ENCODE measurements at places on chromosomes 12 and 14. TPM values are rescaled to one million over a fixed set of nuclear protein-coding genes. Genes with fewer than 3 reads are reported as not detected.
A peak's percentile ranks its signal among the peaks of the same experiment; 100 is the strongest.

DNA sequence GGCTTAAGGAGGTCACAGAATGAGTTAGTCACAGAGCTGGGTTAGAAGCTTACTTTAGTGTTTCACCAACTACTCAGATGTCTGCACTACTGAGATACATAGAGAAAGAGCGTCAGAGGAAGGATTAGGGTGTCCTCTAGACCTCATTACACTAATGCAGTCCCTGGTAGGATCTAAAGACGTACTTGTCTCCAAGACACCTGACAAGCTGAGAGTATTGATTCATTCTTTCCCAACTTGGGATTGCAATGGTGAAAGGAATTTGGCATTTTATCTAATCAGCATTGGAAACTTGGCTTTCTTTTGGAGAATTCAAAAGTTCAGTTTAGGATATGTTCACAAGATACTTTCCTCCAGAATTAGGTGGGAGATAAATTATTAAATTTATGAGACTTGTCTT lies 402.1 kb downstream of the ZFP36L1 start:
- no peaks in the 10 kb centered on the region for H3K27me3 ChIP-seq
- no peak for DNase-seq
- no peak overlapping the region for H3K27ac ChIP-seq

DNA sequence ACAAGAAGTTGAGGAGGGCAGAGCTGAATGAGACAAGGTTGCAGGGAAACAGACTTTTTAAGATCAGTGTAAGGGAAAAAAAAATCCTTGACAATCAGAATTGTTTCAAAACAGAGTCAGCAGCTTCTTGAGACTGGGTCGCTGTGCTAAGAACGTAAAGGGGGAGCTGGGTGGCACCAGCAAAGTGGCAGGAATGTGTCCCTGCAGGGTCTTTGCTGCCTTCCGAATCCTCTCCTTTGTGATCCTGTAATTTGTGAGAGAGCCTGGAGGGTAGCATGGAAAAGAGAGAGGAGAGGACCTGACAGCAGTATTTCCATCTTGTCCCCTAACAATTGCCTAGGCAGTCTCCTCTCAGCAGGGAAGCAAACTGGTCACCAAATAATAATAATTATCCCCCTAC lies 472.8 kb downstream of the RGS6 start:
- H3K27me3 ChIP-seq = no peaks in the 10 kb centered on the region
- DNase-seq = no peak
- no peak overlapping the region for H3K27ac ChIP-seq
- no peaks in the 10 kb centered on the region for H3K36me3 ChIP-seq
- H3K4me1 ChIP-seq = peaks cover 7% of the 10 kb centered on the region
- no peak overlapping the region for H3K4me3 ChIP-seq

SLC17A8 gene
- not detected for total RNA-seq

DNA sequence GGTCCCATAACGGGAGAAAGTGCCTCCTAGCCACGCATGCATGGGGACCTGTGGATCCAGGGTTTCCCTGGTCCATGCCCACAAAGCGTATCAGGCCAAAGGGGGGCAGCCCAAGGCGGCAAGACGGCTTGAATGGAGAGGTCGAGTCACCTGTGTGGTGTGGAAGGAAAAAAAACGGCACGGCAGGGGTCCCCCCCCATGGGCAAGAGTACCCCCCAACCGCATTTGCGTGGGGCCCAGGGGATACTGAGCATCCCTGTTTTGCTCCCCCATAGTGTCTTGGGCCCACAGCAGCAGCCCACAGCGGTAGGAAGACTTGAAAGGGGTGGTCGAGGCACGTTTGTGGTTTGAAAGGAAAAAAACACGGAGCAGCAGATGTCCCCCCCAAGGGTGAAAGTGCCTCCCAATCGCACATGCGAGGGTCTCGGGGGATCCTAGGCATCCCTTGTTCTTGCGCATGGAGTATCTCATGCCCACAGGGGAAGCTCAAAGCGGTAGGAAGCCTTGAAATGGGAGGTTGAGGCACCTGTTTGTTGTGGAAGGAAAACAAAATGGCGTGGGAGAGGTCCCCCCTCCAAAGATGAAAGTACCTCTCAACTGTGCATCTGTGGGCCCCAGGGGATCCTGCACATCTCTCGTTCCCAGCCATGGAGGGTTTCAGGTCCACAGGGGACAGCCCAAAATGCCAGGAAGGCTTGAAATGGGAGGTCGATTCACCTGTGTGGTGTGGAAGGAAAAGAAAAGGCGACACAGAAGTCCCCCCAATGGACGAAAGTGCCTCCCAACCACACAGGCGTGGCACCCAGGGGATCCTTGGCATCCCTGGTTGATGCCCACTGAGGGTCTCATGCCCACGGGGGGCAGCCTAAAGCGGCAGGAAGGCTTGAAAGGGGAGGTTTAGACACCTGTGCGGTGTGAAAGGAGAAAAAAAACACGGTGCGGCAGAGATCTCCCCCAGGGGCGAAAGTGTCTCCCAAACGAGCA lies 577.5 kb downstream of the ALG10 start:
- no peak overlapping the region for H3K27ac ChIP-seq
- no peaks in the 10 kb centered on the region for H3K4me1 ChIP-seq
- DNase-seq = no peak

DNA sequence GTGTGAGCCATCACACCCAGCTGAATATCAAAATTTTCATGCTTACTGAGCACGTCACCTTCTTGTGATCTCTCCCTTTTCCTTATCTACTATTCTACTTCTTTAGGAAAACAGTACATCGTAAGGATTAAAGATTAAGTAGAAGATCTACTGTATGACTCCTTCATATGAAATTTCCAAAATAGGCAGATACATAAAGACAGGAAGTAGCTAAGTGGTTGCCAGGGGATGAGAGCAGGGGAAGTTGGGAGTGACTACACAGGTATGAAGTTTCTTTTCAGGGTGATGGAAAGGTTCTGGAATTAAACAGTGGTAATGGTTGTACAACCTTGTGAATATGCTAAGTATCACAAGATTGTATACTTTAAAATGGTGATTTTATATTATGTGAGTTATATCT lies 36.5 kb upstream of the CERS5 start:
- no peak overlapping the region for H3K4me3 ChIP-seq
- no peaks in the 10 kb centered on the region for H3K4me1 ChIP-seq
- DNase-seq = no peak
- H3K27me3 ChIP-seq = no peaks in the 10 kb centered on the region
- H3K36me3 ChIP-seq = peaks cover 3% of the 10 kb centered on the region

DNA sequence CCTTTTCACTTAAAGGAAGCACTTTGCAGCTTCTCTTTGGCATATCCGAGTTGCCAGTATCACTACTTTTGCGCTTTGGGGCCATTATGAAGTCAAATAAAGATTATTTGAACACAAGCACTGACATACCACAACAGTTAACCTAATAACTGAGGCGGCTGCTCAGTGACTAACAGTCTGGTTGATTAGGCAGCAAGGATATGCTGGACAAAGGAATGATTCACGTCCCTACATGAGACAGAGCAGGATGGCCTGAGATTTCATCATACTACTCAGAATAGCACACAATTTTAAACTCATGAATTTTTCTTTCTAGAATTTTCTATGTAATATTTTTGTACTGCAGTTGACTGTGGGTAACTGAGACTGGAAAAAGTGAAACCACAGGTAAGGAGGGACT lies 56.9 kb upstream of the E2F7 start:
- no peak for DNase-seq
- no peaks in the 10 kb centered on the region for H3K27me3 ChIP-seq
- no peak overlapping the region for H3K27ac ChIP-seq
- no peaks in the 10 kb centered on the region for H3K36me3 ChIP-seq
- peaks cover 6% of the 10 kb centered on the region for H3K4me1 ChIP-seq

- no peak for DNase-seq
- H3K4me1 ChIP-seq = peaks cover 3% of the 10 kb centered on the region
Measured at GRCh38 chr12:132356691-132357622, 27.6 kb upstream of the GALNT9 start.

- H3K27me3 ChIP-seq = no peaks in the 10 kb centered on the region
- H3K4me1 ChIP-seq = no peaks in the 10 kb centered on the region
- no peak overlapping the region for H3K27ac ChIP-seq
- no peak overlapping the region for H3K4me3 ChIP-seq
Measured at GRCh38 chr12:57330992-57331391, 80.0 kb upstream of the STAC3 start.

DNA sequence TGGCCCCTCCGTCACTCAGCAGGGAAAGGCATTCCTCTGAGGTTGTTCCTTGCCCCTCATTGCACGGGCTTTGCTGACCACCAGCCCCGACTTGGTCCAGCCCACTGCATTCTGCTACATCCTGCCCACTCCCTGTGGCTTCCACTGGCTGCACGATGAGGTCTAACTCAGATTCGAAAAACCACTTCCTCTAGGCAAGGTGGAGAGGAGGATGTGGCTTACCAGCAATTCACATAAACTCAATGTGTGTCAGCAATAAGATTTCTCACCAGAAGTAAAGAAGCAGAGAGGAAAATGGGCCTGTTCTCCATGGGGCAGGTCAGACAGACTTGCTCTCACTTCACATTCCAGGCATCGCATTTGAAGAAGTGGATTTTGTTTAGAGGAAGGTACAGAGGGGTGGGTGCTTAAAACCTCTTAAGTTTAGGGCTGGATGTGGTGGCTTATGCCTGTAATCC lies 14.7 kb downstream of the GPR68 start:
- H3K36me3 ChIP-seq = peaks cover 5% of the 10 kb centered on the region
- no peak overlapping the region for H3K4me3 ChIP-seq
- no peaks in the 10 kb centered on the region for H3K4me1 ChIP-seq
- H3K27ac ChIP-seq = no peak overlapping the region
- no peak for DNase-seq

- no peak overlapping the region for H3K27ac ChIP-seq
- H3K4me3 ChIP-seq = no peak overlapping the region
- H3K4me1 ChIP-seq = peaks cover 34% of the 10 kb centered on the region
- H3K27me3 ChIP-seq = no peaks in the 10 kb centered on the region
Measured at GRCh38 chr12:3598896-3599860, 108.2 kb downstream of the PRMT8 start.

SLC24A4 gene
- 0.26 TPM for total RNA-seq

- H3K27ac ChIP-seq = no peak overlapping the region
- no peak for DNase-seq
- no peak overlapping the region for H3K4me3 ChIP-seq
- H3K4me1 ChIP-seq = no peaks in the 10 kb centered on the region
Measured at GRCh38 chr14:43687921-43688320, 819.2 kb downstream of the FSCB start.

DNA sequence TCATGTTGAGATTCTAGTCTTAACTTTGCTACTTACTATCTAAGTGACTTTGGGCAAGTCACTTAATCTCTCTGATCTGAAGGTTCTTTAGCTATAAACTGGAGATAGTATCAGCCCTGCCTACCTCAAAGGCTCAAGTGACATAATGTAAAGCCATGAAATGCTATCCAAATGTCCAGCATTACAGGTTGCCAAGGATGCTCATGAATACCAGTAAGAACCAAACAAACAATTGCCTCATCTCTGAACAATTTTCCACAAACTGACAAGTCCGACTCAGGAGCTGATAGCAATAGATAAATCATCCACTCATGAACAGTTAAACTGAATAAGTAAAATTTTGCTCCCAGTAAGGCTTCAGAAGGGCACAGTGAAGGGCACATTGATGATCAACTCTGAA lies 51.5 kb downstream of the LMNTD1 start:
- no peak overlapping the region for H3K27ac ChIP-seq
- peaks cover 1% of the 10 kb centered on the region for H3K4me1 ChIP-seq
- H3K27me3 ChIP-seq = no peaks in the 10 kb centered on the region

RNASE7 gene
- total RNA-seq = not detected

A2ML1 gene
- total RNA-seq = not detected

GLTP gene
- total RNA-seq = 32.0 TPM

GPRC5D gene
- not detected for total RNA-seq

GRCh38 chr12:90987101-90987500 lies 17.7 kb downstream of the EPYC start:
- H3K27ac ChIP-seq = no peak overlapping the region
- DNase-seq = no peak
- no peaks in the 10 kb centered on the region for H3K27me3 ChIP-seq
- peaks cover 7% of the 10 kb centered on the region for H3K36me3 ChIP-seq
- no peak overlapping the region for H3K4me3 ChIP-seq
- H3K4me1 ChIP-seq = no peaks in the 10 kb centered on the region

BICDL1 gene
- 5.2 TPM for total RNA-seq

CFAP54 gene
- total RNA-seq = 3.1 TPM

DNA sequence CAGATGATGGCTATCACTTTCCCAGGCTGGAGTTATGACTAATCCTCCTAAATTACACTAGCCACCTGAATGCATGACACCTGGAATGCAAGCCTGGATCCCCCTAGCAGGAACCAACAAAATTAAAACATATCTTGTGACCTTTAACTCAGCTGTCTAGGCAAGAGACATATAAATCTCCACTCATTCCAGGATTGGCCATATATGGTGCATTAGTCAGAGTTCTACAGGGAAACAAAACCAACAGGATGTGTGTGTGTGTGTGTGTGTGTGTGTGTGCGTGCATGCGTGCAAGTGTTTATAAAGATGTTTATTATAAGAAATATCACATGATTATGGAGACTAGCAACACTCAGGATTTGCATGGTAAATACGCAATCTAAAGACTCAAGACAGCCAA lies 212.8 kb downstream of the KIF21A start:
- no peak overlapping the region for H3K4me3 ChIP-seq
- H3K27ac ChIP-seq = no peak overlapping the region
- peaks cover 10% of the 10 kb centered on the region for H3K4me1 ChIP-seq
- DNase-seq = no peak

GRCh38 chr12:8057839-8058238 lies 8.3 kb downstream of the C3AR1 start:
- no peaks in the 10 kb centered on the region for H3K36me3 ChIP-seq
- no peak for DNase-seq
- H3K4me1 ChIP-seq = peaks cover 10% of the 10 kb centered on the region
- H3K27ac ChIP-seq = no peak overlapping the region

GUCY2C gene
- total RNA-seq = not detected

DNA sequence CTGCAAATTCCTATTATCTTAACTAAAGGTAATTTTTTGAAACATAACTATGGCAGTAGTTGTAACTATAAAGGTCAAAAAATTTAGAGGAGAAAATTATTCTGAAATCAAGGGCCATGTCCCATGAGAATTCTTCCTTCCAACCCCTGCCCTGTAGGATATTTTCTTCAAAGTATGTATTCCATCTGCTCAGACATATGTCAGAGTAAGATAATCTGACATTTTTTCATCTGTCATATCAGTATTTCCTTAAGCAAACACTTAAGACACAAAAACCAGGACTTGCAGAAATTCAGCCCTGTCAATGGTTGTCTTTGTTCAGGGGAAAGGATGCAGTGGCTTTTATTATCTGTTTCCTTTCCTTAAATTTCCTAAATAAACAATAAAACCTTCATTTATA lies 36.3 kb downstream of the ACSS3 start:
- no peaks in the 10 kb centered on the region for H3K27me3 ChIP-seq
- peaks cover 14% of the 10 kb centered on the region for H3K36me3 ChIP-seq
- no peaks in the 10 kb centered on the region for H3K4me1 ChIP-seq

DNA sequence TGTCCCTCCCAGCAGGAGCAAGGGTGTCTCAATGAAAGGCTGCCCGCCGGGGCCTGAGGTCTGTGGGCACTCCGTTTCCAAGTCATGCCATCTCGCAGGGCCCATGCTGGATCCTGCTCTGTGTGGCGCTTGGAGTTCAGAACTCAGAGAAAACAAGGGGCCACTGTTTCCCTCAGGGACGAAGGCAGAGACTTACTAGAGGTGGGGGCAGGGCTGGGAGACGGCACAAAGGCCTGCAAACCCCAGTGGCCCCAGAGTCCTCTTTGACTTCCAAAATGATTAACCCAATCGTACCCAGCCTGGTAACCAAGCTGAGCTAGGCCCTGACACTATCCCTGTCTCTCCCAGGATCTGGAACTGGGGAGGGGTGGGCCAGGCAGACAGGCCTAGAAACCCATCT lies 95.8 kb downstream of the ITPK1 start:
- peak overlapping the region; percentile 78 for H3K4me3 ChIP-seq
- peak; percentile 47 for DNase-seq
- peak overlapping the region; percentile 99 for H3K27ac ChIP-seq

GRCh38 chr14:89473989-89474388 lies 57.0 kb upstream of the FOXN3 start:
- no peaks in the 10 kb centered on the region for H3K4me1 ChIP-seq
- no peaks in the 10 kb centered on the region for H3K36me3 ChIP-seq
- no peak overlapping the region for H3K4me3 ChIP-seq
- no peak overlapping the region for H3K27ac ChIP-seq

RAB21 gene
- 59.1 TPM for total RNA-seq

Data from neural crest cell (in vitro differentiated cells).